Mesenchymal stem cell (in vitro differentiated cells and primary cell): ENCODE measurements at places on chromosomes 12 and 14.

- DNase-seq: no peak
Observed at GRCh38 chr14:105056303-105056831, 8.9 kb downstream of the GPR132 start.

GRCh38 chr14:61562321-61563161 is 132.8 kb upstream of the HIF1A start:
- DNase-seq: peak; percentile 100

GRCh38 chr12:62966990-62967506 is 32.1 kb upstream of the PPM1H start:
- DNase-seq: no peak

GRCh38 chr12:131345521-131346436 is 365.1 kb upstream of the SFSWAP start:
- no peak for DNase-seq

- DNase-seq: no peak
Observed at GRCh38 chr12:12673296-12673695, 22.7 kb downstream of the GPR19 start.

DNA sequence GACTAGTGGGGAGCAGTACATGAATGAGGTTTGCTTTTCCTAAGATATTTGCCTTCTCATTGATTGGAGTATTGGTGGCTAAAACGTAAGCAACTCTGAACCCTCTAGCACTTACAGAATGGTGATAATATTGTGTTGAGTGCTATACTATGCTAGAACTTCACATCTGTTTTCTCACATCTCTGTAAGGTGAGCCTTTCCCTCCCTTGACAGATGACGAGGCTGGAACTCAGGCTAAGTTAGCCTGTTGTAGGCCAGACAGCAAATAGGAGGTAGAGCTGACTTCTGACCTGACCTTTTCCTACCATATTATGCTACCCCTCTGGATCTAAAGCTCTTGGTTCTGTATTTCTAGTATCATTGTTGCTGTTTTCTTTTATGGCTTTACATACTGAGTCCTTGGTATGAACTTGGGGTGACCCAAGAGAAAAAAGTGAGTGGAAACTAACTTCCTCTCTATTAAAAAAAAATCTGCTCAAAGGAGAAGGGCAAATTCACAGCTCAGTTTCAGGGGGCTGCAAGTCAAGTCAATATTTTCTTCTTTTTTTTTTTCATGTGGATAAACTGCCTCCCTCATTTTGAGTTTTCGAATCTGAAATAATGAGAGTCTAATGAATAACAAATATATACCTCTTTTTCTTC is 85.9 kb downstream of the CRADD start:
- no peak for DNase-seq

DNA sequence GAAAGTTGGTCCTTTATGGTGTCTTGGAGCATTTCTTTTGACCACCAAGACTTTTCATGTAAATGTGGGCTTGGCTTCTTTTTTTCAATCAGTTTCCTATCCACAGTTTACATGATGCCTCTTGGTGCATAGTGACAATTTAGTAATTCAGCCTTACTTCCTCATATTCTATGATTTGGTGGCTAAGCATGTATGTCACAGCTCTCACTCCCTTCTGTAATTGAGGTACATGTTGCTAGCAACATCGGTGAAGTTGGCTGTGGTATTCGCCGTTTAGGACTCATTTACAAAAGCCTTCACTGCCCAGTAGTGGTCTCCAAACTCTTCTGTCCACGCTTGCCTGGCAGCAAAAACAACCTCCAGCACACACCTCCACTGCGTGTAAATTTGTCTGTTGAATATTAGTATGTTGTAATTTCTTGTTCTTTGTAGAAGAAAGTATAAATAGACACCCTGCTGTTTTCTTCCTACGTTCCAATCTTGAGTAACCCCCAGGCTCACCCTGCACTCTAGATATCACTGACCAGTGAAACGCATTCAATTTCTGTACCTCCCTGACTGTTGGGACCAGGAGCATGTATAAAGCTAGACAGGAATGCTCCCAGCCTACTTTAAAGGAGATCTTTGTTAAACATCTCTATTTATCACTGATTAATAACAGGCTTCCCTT is 90.4 kb downstream of the PPP2R5C start:
- no peak for DNase-seq

GRCh38 chr14:38290601-38291188 is 34.8 kb upstream of the CLEC14A start:
- DNase-seq: peak; percentile 96

DNA sequence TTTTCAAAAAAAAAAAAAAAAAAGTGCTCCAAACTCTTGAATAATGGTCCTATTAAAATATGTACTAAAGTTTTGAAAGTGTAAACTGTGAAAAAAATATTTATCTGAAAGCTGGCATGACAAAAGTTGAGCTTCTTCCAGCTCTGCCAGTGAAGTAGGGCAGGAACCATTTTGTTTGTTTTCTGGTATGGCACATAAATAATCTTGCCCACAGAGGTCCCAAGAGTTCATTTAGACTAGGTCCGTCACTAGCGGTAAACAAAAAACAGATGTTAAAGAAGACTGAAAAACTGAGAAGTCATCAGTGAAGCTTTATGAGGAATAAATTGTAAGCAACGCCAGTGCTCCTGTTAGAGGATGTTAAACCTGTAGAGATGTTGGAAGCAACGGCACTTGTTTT is 7.0 kb downstream of the ERP27 start:
- DNase-seq: peak; percentile 69

DNA sequence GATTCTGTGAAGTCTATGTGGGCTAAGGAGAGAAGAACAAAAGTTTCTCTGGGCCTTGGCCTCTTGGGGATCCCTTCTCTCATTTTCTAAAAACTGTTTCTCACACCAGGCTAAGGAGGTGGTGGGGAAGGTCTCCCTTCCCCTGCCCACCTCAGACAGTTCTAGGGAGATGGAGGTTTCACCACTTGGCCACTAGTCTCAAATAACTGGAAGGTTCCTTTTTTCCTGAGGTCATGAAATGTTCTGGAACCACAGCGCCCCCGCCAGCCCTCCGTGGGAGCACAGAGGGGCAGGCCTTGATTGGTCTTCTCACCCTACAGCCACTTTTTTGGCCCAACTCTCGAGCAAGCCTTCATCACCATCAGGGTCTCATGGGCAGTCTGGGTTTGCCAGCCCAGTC is 12.6 kb downstream of the C12orf43 start:
- no peak for DNase-seq

- no peak for DNase-seq
Observed at GRCh38 chr14:104979758-104980610, 1.8 kb upstream of the AHNAK2 start.

DNA sequence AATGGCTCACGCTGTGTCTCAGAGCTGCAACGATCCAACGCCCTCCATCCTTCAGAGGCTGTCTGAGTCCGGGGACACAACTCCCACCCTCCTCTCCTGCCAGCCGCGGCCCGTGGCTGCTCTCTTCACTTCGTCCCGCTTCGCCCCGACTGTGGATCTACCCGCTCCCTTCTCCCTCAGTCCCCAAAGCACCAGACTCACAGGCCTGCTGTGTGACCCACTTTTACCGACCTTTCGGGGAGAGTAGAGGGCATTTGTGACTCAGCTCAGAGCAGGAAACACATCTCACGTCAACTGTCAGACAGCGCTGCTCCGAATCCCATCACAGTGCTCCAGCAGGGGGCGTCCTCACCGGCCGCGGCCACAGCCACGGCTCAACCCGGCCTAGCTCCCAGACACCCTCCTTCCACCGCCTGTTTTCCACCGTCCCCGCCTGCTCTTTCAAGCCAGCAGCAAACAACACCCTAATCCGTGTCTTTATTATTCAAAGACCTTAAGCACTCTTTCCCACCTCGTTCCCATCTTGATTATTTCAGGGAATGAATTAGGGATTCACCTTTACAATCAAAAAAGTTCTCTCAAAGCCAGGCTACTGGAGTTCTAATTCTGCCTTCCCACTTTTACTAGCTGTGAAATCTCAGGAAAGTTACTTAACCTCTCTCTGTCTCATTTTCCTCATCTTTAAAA is 5.0 kb upstream of the AQP2 start:
- peak; percentile 90 for DNase-seq

DNA sequence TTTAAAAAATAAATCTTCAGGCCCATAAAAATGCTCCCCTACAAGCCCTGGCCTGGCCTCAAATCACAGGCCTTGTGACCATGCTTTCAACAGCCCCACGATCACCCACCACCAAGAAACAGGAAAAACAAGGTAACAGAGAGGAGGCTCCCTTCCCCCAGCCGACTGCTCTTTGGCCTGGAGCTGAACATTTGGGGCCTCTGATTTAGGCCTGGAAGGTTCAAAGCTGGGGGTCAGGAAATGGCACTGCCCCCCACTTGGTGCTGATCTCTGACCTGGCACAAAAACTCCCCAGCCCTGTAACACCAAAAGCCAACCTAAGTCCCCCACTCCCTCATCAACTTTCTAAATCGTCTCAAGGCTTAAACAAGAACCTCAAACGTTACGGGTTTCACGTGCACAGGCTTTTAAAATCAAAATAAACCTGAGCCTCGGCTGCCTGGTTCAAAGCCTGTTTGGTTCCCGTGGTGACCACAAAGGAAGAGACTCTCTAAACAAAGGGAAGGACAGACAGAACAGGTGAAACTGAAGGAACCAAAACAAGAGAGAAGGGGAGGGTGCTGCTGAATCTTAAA is 9.0 kb downstream of the ACTN1 start:
- no peak for DNase-seq

DNA sequence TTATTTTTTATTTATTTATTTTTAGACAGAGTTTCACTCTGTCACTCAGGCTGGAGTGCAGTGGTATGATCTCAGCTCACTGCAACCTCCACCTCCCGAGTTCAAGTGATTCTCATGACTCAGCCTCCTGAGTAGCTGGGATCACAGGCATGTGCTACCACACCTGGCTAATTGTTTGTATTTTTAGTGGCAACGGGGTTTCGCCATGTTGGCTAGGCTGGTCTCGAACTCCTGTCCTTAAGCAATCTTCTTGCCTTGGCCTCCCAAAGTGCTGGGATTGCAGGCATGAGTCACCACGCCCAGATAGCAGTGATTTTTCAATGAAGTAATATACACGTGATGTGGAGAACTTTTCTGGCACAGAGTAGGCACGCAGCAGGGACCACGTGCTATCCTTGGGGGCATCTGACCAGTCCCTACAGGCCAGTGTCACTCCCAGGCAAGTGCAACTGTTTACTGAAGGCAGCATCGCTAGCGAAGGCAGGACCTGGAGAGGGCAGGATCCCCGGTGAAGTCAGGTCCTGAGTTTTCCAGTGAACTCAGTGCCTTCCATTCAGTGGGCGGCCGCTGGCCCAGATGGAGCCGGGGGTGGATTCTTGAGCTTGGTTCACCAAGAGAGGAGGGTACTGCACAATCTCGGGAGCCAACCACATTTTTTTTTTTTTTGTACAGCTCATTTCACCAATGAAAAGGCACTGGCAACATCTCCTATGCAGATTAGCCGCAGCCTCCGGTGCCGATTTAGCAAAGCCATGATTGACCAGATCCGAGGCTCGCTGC is 11.1 kb upstream of the CLMN start:
- DNase-seq: no peak

DNA sequence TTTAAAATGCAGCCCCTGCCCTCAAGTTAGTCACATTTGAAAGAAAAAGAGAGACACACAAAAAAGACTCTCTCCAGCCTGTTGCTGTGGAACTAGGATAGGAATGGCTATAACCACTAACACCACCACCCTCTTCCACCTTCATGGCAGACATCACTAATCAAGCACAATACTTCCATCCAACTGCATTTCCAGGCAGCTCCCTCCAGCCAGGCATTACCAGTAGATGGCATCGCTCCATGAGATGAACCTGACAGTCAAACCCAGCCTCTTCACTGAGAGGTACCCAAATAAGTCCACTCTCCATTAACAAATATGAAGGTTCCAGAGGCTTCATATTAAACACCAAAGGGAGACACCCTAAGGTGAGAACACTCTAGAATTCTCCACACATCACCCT is 24.4 kb downstream of the SLC8B1 start:
- DNase-seq: no peak

- no peak for DNase-seq
Observed at GRCh38 chr14:65810322-65810721, 397.8 kb downstream of the FUT8 start.

DNA sequence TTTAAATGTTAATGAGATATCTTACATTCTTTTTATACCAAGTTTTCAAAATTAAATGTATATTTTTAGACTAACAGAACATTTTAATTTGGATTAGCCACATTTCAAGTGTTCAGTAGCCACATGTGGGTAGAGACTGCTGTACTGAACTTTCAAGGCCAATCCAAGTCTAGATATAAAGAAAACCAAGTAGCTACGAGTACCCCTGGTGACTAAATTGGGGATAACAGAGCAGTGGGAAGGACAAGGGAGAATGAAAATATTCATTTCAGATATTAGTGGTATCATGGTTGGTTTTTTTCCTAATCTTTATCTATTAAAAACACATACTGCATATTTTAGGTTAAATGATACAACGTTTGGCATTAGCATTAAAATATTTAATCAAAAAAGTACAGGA is 69.4 kb upstream of the RHOJ start:
- peak; percentile 21 for DNase-seq

GRCh38 chr14:23005451-23006187 is 4.3 kb downstream of the C14orf93 start:
- no peak for DNase-seq

DNA sequence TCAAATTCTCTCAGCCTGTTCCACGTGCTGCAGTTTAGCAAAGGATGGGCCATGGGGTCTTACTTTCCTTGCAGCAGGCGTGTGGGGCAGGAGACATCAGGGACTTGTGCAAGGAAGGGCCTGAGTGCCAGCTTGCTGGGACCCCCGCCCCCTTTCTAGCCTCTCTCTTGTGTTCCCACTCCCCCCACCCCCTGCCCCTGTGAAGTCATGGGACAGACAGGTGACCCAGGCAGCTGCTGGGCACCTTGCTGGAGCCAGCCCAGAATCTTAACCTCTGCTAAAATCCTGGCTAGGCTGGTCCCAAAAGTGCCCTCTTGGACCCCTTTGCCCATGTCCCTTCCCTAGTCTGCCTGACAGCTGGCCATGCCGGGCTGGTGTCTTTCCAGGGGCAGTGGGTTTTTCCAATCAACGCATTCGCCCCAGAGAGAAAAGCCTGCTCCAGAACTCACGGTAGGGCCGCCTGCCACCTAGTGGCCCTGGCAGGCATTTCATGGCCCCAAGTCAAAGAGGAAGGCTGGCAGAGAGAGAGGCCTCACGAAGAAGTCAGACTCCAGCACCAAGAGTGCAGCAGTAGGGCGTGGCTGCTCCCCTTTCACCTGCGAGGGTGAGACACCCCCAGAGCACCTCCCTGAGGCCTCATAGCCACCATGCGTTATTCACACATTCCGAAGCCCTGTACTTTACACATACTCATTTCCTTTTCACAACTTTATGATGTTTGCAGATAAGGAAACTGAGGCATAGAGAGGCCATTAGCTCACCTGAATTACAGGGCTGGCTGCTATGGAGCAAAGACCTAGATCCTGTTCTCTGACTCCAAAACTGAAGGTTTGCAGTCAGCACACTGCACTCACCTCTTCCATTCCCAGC is 67.4 kb downstream of the LGMN start:
- peak; percentile 77 for DNase-seq

- peak; percentile 71 for DNase-seq
Observed at GRCh38 chr14:33792720-33793368, 158.0 kb downstream of the EGLN3 start.

- no peak for DNase-seq
Observed at GRCh38 chr14:105588236-105588860, 62.0 kb downstream of the TMEM121 start.
